ENCODE measurements at places on chromosomes 4 and X.

- no peak for DNase-seq
Measured at GRCh38 chr4:3209551-3210325, 39.2 kb upstream of the MSANTD1 start.

- no peak for DNase-seq
Measured at GRCh38 chr4:57865264-57865663, 755.1 kb upstream of the IGFBP7 start.

DNA sequence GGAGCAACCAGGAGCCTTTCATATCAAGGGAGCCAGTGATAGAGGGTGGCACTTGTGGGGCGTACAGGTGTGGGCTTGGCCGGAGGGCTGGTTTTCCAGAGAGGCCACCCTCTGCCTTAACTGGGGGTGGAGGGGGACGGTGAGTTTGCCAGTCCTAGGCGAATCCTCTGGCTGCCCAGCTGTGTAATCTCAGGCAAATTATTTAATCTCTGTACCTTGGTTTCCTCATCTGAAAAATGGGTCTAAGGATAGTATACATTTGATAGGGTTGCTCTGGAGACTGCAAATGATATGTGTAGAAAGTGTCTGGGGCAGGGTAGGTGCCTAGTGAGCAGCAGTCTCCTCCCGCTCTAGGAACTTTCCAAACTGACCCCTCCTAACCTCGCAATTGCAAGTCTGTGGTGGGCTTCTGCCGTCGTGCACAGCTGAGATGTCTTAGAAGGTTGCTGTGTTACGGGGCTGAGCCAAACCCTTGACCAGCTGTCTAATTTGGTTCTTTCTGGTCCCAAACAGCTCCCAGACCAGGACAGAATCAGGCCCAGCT is 3.8 kb upstream of the CXCR3 start:
- DNase-seq: no peak

- no peak for DNase-seq
Measured at GRCh38 chr4:2648159-2648814, 107.8 kb downstream of the TNIP2 start.

GRCh38 chr4:173910891-173911290 is 372.6 kb downstream of the FBXO8 start:
- no peak for DNase-seq

GRCh38 chrX:11382930-11383329 is 89.7 kb downstream of the AMELX start:
- no peak for DNase-seq

DNA sequence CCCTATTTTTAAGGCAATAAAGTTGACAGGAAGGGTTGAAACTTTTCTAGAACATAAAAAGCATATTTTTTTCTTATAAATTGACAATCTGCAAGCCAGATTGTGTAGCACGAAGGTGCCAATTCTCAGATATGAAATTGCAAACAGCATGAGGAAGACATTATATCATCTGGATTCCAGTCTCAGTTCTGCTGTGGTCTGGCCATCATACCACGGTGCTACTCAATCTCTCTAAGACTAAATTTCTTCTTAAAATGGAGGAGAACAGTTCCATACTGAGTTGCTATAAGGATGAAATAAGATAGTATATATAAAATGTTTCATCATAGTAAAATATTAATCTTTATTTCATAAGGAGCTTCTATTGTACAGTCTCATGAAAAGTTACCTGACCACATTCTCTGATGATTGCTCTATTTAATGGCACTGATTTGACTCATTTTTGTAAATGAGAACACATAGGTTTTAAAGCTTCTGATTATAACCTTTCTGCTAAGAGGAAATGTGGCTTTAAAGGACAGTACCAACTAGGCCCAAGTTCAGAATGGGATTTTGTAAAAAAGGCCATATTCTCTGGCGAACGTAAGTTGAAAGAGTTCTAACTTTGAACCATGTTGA is 127.9 kb downstream of the SHROOM3 start:
- DNase-seq: no peak

GRCh38 chr4:97938141-97938540 is 205.1 kb downstream of the STPG2 start:
- DNase-seq: no peak

GRCh38 chrX:14362721-14363120 is 166.6 kb upstream of the GLRA2 start:
- no peak for DNase-seq

- no peak for DNase-seq
Measured at GRCh38 chr4:182749667-182750167, 167.5 kb downstream of the DCTD start.

DNA sequence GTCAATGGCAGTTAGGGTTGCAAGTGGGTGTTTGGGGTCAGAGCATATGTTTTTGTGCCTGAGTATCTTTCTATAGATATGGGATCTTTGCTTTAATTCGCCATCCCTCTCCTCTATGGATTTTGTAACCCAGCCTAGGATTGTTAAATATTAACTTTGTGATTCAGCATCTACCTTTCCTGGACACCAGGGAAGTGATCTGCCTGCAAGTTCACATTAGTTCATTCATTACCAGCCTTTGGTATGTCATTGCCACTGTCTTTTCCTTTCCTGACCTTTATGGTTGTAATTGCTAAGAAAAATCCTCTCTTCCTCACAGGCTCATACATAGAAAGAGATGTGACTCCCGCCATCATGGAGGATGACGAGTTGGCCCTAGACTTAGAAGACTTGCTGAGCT is 73.8 kb downstream of the KIT start:
- no peak for DNase-seq

DNA sequence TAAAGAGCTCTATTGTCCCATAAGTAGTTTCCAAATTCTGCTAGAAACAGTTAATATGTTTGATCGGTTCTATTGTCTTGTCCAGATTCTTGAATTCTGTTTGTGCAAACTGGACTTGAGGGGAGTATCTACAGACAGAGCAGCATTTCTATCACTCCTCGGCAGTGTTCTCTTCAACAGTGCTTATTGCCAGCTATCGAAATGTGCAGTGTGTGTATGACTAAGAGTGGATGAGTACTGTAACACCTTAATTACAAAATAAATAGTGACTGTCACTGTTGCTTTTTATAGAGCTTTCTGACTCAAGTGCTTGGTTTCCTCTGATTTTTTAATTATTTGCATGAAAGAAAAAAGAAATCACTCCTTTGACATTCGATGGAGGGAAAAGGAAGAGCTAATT is 274.6 kb downstream of the RPA4 start:
- no peak for DNase-seq

DNA sequence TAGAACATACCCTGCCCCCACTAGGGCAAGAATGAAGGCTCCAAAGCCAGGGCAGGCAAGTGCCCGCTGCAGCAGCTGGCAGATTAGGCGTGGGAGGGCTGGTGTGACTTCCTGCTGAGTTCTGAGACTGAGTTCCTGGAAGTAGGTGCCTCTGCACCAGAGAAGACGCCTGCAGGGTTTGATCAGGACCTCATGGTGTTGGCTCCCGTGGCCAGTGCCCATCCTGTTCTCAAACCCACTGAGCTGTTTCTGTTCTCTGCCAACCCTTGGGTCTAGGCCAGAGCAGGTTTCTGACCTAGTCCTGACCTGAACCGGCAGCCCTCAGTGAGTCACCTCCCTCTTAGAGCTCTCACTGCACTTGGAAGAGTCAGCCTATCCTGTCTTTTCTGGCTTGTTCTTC is 220.7 kb downstream of the HS6ST2 start:
- DNase-seq: no peak

- no peak for DNase-seq
Measured at GRCh38 chr4:78634011-78634664, 82.6 kb downstream of the ANXA3 start.

DNA sequence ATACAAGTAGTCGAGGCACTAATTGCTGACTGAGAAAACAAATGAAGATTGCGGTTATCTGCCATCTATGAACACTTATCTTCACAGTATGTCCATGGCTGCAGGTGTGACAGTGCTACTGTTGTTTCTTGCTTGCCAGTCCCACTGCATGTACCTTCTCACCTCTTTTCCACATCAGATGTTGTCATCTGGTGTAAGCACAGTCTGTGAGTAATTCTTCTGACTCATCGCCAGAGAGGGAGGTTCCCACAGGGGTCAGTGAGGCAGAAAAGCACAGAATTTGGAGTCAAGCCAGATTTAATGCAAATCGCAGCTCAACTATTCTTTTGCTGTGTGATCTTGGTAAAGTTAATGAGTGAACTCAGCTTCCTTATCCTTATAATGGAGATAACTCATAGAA is 144.4 kb downstream of the GLRA2 start:
- DNase-seq: no peak

Measured in activated CD4-positive, CD25-positive, alpha-beta regulatory T cell (primary cell).